Posterior cingulate gyrus (tissue), 11 donors: ENCODE measurements at places on chromosomes 12 and 14.

- no peak for DNase-seq
These were observed 62.7 kb downstream of the SUDS3 start for GRCh38 chr12:118439068-118439467.

DNA sequence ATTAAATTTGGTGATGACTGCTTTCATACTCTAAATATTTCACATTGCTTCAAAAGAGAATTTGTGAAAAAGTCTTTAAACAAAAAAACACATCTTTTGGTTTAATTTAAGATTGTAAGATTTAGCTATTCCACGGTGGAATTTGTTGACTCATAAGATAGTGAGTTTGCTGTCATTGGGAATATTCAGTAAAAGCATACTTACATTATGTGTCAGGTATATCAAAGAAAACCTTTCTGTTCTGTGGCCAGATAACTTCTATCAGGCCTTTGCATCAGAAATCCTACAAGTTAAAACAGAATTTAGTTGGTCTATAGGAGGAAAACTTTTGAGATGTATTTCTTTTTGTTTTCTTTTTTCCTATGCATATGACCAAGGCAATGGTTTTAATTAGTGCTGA lies 148.8 kb upstream of the E2F7 start:
- DNase-seq, result no peak

- no peak for DNase-seq
These were observed 31.3 kb downstream of the MIA2 start for GRCh38 chr14:39265033-39265432.

DNA sequence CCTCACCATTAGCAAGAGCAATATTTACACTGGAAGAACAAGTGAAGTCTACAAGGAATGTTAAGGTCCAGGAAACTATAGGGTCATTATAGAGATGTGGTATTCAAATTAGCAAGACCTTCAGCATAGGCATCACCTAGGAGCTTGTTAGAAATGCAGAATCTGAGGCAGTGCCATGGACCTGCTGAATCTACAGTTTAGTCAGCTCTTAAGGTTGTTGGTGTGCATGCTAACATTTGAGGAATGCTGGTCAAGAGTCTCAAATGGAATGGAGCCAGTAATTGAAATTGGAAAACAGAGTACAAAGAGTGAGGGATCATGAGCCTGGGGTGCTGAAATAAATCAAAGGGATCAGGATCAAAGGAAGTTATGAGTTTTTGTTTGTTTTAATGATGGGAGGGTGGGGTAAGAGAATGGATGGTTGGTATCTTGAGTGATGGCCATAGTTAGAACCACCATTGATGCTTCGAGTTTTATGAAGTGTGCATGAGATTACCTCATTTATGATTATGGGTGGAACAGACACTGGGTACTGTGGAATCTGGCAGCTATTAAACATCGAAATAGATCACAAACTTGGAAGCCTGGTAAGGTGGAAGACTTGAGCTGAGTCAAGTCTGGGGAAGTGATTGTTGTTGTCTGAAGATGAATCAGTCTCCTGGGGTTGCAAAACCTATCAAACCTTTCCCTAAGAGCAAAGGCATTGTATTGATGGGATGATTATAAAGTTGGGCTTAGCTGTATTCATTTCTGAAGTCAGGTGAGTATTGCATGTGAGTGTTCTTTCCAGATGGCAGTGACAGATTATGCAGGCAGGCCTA lies 323.3 kb upstream of the E2F7 start:
- no peak for DNase-seq

DNA sequence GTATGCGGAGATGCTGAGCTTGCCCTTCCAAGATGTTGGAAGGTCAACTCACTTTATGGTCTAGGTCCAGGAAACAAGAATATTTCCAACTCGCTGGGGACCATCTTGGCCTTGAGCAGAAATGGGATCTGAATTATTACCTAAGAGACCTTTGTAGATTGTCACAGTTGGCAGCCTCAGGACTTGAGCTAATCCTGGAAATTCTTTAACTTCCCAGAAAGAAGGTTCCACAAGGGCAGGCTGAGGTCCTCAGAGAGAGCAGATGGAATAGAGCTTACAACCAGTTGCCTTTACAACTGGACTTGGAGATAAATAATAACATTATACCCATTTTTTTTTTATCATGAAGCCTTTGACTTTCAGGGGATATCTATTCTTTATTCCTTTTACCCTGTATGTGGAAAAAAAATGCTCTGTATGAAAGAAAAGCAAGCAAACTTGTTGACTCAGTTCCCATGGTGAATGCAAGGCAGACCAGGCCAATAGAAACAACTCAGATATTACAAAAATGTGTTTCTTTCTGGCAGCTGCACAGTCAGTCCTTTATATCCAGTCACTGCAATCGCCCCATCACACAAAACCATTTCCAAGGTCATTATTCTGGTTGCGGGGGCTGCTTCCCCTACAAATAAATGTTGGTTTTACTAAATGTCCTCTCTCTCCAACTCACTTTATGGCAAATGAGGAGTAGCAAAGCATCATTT lies 401.4 kb downstream of the ZFP36L1 start:
- no peak for DNase-seq

DNA sequence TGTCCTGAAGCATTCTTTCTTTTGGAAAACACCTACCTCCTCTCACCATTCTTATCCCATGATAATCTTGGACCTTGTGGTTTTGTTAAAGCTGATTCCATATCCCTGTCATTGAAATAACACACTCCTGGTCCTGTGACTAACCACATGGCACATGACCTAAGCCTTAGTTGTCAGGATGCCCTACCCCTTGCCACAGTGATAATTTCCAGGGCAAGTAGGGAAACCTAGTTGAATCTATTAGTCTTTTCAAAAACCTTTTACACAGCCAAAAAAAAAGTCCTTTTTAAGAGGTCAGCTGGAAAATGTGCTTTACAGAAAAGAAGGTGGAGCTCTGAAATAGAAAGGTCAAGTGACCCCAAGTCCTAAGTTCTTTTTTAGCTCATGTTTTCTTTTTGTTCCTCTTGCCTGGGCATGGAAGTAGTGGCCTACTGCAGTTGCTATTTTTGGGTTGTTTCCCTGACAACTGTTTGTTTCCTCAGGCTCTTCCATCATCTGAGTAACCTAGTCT lies 608.4 kb downstream of the LRFN5 start:
- no peak for DNase-seq

DNA sequence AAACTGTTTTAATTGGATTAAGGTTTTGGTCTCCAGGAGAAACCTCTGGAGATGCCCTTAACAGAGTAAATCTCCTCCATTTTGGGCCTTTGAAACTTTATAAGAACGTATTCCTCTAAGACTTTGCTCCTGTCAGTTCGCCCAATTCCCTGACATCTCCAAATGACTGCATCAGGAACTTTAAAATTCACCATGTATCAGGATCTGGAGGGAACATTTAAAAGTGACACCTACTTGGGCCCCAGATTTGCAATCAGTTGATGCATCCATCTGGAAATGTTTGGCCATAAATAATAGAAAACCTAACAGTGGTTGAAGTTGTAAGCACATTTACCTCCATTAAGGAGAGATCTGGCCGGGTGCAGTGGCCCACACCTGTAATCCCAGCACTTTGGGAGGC lies 144.1 kb upstream of the WSCD2 start:
- DNase-seq, result no peak

DNA sequence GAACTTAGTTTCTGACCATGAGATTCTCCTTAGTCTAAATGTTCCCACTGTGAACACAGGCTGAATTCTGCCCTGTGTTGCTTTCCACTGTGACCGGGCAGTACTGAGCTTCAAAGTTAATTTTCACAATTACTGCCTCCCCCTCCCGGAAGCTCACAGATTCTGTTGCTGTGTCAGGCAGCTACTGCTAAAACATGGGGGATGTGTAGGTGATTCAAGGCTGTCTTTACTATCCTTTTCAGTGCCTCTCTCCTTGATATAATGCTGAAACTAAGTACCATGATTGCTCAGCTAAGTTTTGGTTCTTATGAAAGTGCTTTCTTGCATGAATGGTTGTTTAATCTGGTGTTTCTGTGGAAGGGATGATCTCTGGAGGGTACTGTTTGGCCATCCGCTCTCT lies 428.3 kb upstream of the NOVA1 start:
- no peak for DNase-seq

- DNase-seq, result no peak
These were observed 14.7 kb downstream of the CPSF6 start for GRCh38 chr12:69254046-69254445.

DNA sequence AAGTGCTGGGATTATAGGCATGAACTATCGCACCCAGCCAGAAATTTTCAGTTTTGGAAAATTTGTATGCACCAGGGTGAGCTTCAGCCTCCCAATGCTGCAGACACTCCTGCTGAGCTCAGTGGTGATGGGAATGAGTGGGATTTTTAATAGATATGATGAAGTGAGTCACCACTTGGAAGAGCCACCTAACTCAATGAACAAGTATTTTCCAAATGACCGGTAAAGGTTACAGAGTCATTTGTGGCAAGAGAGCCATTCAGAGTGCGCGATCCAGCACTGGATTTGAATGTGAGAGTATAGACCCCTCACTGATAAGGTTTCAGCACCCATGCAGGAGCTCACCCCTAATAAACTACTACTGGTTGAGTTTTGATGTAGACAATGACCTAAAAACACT lies 100.7 kb downstream of the PPP2R5C start:
- no peak for DNase-seq

DNA sequence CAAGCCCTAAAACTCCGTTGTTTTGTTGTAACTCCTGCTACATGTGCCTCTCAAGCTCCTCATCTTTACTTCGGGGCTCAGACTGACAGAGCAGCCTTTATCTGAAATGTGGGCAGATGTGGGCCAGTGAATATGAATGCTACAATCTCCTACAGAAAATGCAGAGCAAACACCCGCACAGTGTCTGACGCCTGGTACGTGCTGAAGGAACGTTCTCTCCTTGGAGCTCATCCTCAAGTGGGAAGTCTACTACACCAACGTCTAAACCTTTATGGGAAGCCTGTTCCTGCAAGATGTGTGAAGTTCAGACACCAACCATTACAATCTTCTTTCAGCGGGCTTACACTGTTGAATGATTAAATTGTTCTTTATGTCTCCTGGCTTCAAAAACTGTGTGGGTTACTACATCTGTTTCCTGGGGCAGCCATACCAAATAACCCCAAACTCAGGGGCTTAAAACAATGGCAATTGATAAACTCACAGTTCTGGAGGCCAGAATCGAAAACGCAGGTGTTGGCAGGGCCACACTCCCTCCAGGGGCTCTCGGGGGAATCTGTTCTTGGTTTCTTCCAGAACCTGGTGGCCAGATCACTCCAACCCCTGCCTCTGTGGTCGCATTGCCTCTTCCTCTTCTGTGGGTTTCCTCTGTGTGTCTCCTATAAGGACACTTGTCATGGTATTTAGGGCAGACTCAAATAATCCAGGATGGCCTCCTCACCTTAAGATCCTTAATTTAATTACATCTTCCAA lies 179.7 kb upstream of the PLXNC1 start:
- DNase-seq, result peak; percentile 16

DNA sequence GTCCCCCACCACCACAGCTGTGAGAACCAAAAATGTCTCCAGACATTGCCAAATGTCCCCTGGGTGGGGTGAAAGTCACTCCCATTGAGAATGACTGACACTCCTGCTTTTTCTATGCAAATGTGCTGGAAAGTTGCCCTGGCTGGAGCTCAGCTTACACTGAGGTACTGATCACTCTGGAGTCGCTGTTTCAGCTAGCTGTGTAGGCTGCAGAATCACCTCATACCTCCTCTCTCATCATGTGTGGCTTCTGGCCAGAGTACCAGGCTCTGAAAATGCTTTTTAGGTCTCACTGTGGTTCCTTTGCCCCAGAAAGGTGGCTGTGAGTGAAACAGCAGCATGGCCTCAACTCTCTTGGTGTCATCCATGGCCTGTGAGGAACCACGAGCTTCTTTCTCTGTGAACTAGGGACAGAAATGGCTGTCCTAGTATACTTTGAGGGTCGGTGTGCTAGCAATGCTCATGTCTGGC lies 414.4 kb downstream of the DPF3 start:
- DNase-seq, result no peak

- no peak for DNase-seq
These were observed 125.9 kb downstream of the PAPOLA start for GRCh38 chr14:96627811-96628775.

DNA sequence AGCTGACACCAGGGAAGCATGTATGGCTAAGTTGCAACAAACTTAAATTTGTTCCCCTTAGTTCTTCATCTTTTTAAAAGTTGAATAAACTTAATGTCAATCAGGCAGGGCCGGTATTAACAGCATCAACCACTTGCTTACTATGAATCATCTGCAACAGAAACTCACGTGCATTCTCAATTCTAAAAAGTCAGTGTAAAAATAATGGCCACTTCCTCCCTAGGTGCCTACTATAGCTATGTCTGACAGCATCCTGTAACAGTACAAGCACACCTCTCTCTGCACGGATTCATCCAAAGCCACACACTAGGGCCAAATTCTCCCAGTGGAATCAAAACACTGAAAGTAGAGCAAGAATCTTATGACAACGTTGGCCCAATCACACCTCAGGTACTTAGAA lies 48.6 kb downstream of the PPP1R36 start:
- no peak for DNase-seq

GRCh38 chr12:112418273-112418607 lies 507 bp upstream of the PTPN11 start:
- DNase-seq, result no peak

DNA sequence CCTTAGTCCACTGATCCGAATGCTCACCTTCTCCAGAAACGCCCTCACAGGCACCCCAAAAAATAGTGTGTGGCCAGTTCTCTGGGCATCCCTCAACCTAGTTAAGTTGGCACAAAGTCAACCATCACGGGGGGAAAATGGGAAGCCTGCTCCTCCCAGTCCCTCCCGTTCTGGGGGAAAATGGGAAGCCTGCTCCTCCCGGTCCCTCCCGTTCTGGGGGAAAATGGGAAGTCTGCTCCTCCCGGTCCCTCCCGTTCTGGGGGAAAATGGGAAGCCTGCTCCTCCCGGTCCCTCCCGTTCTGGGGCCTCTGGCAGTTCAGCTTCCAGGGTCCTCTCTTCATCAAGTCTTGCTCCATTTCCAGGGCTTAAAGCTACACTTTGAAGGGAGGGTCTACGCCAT lies 106.1 kb downstream of the RIMBP2 start:
- no peak for DNase-seq

- no peak for DNase-seq
These were observed 108.5 kb downstream of the DACT1 start for GRCh38 chr14:58746261-58746660.

DNA sequence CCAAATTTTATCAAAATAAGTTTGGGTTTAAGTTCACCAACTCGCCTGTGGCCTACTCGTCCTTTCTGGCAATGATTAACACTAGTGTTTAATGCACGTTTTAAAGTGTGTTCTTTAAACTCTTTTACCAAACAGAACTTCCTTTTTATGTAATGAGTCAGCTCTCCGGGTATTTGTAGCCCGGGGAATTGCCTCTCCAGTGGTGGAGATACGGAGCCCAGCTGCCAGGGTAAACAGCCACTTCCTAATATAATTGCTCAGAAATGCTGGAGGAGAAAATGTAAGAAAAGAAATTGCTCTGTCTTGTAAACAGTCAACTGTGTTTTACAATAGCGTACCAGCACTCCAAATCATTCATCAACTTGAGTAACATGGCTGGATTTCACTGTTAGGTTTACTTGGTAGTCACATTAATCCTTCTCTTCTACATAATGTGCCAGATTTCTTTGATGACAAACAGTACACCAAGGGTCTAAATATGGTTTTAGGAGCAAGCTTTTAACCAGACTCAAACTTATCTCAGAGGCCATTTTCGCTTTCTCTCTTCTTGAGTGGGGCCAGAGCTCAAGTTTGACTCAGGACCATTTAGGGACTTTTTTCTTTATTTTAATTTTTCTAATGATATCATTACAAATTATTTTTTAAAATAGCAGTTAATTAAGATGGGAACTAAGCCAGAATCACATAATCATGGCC lies 101.2 kb upstream of the SLC38A2 start:
- no peak for DNase-seq

- DNase-seq, result no peak
These were observed 12.5 kb upstream of the AVPR1A start for GRCh38 chr12:63163541-63163940.
